ENCODE measurements at places on chromosomes 6 and 20.
A peak's percentile ranks its signal among the peaks of the same experiment; 100 is the strongest.

GRCh38 chr20:10474606-10475184, 39.6 kb downstream of the SLX4IP start:
- DNase-seq = peak; percentile 19

DNA sequence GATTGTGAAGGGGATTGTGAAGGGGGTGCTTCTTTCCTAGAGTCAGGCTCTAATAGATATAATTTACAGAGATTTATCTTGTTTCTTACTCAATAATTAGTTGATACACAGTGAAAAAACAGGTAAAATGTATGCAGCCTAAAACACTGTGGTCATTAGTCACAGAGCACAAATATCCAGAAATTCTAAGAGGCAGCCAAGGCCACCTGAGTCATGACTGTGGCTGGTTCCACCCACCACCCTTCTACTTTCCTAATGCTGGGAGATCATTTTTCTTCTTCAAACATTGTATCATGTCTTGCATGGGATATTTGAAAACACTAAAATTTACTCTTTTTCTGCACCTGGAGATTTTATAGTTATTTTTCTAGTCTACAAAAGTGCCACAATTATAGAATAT, 181.6 kb downstream of the OTOR start:
- peak; percentile 34 for DNase-seq

DNA sequence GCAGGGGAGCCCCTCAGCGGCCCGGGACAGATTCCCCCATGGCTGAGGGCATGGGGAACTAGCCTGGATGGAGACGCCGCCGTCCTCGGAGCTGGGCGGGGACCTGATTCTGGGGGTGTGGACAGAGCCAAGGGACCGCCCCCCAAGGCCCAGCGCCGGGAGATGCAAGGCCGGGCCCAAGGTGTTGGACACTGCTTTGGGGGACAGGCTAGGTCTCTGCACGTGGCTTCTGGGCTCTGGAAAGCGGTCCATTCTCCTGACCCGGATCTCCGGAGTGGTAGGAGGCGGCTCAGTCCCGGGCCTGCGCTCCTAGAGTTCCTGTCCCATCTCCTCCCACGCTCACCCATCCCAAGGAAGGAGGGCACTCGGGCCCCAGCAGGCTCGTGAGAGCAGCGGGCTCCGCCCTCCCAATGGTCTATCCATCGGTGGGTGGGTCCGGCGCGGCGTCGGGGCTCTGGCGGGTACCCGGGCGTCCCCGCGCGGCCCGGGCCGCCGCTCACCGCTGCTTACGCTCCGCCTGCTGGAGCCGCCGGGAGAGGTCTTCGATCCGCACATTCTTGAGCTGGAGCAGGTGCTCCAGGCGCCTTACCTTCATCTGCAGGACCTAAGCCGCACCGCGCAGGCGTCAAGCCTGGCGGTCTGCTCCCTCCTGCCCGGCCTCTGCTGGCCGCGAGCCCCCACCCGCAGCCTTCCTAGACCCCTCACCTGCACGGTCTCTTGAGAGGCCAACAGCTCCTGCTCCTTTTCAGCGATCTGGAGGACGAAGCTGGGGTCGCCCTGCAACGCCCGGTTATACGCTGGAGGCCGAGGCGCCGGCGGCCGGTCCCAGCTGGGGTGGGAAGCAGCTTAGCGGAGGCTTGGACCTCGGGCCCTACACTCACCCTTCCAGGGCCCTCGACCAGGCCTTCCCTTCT, 3.3 kb downstream of the SPEF1 start:
- DNase-seq = peak; percentile 46

DNA sequence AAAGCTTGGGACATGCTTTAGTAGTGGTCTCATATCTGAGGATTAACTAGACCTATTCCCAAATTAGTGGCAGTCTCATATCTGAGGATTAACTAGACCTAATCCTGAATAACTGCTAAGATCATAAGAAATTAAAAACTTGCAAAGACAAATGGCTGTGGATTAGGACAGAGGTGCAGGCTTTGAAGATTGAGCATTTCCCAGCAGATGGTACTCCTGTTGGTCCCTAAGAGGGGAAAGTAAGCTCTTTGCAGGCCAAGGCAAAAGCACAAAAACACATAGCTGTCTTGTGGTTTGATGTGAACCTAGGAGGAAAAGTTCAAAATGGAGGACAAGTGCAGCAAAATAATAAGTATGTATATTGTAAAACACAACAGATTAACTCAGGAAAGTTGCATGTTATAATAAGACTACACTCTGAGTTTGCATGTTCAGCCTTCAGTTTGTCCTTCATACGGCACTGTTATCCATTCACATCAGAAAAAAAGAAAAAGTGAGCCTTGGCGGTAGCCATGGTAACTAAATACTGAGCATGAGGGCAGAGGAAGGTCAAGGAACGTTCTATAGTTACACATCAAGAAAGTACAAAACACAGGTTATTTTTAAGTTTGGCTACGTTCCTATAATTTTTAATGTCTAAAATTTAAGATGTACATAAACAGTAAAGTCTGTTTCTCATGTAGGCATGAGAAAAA, 62.8 kb downstream of the FILIP1 start:
- DNase-seq = no peak

DNA sequence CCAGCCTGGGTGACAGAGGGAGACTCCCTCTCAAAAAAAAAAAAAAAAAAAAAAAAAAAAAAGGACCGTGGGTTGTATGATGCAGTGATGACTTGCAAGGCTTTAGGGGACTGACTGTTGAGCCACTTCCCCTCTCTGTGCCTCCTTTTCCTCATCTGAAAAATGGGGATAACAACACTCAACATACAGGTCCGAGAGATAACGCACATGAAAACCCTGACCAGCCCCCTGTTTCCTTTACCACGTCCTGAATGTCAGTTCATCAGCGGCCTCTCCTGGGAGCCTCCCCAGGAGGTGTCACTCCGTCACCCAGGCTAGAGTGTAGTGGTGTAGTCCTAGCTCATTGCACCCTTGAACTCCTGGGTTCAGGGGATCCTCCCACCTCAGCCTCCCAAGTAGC, 3.9 kb downstream of the SLA2 start:
- no peak for DNase-seq

DNA sequence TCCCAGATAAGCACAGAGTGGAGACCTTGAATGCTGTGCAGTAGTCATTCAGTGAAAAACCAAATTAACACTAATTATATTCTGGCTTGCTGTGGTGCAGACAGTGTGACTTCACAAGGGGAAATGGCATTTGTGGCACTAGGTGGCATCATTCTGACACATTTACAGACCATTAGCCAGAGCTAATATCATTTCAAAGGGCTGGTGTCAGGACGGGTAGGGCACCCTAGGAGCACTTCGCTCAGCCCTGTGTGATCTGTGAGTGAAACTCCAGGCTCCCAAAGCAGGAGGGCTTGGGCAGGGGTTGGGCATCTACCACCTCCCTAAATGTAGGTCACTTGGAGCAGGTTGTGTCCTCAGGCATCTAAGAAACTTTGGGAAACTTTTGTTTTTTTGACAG, 555.8 kb downstream of the PKHD1 start:
- DNase-seq = no peak

- DNase-seq = no peak
Observed at GRCh38 chr6:67433124-67433523, 1202.0 kb upstream of the ADGRB3 start.

DNA sequence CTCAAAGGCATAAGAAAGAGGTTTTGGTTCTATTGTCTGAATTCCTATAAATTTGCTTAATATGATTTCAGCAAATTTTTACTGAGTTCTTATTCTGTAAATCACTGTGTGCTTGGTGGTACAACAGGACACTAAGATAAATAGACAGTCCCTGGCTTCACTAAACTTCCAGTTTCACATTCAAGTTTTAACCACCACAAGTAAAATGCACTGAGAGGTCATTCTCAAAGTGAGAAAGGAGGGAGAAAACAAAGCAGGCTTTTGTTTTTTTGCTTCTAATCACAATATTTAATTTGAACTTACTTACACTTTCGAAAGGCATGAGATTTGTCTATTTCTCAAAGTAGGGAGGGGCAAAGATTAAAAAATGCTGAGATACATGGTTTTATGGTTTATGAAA, 445.7 kb downstream of the CDC5L start:
- DNase-seq = no peak

DNA sequence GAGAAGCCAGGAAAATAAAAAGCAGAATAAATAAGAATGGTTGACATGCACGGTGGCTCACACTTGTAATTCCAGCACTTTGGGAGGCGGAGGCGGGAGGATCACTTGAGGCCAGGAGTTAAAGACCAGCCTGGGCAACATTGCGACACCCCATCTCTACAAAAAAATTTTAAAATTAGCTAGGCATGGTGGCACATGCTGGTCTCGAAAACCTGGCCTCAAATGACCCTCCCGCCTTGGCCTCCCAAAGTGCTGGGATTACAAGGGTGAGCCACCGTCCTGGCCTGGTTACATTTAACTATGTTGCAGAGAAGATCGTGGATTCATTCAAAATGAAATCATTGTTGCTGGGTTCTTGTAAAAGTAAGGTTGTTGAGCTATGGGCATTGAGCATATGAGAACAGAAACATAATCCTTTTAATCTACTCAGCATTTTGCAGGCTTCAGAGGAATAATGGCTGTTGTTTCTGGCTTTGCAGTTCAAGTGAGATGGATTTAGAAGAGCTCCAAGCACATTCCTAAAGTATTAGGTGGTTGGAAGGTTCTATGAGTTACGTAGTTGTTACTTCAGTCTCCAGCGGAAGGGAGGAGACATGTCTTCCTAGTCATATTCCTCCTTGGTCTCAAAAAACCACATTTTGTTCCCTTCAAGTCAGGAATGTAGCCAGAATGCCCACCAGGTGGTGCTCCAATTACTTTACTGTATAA, 45.6 kb upstream of the RAB23 start:
- peak; percentile 100 for DNase-seq

- DNase-seq = no peak
Observed at GRCh38 chr20:49814057-49814694, 1.5 kb downstream of the SLC9A8 start.

DNA sequence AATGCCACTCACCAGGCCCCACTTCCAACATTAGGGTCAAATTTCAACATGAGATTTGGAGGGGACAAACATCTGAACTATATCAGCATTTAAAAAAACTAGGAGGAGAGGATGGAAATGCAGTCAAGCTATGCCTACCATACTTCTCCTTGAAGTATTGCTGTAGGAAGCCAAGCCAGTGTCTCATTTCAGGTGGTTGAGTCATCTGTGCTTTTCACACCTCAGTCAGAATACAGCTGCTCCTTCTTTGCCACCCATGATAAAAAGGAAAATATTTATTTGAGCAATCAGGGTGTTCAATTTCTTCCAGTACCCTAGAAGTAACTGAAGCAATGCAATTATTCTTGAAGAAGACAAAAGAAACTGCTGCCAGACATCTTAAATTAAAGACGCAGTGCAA, 47.0 kb upstream of the EEF1E1 start:
- DNase-seq = no peak

GRCh38 chr20:50728981-50729874, 2.2 kb upstream of the PARD6B start:
- peak; percentile 24 for DNase-seq

DNA sequence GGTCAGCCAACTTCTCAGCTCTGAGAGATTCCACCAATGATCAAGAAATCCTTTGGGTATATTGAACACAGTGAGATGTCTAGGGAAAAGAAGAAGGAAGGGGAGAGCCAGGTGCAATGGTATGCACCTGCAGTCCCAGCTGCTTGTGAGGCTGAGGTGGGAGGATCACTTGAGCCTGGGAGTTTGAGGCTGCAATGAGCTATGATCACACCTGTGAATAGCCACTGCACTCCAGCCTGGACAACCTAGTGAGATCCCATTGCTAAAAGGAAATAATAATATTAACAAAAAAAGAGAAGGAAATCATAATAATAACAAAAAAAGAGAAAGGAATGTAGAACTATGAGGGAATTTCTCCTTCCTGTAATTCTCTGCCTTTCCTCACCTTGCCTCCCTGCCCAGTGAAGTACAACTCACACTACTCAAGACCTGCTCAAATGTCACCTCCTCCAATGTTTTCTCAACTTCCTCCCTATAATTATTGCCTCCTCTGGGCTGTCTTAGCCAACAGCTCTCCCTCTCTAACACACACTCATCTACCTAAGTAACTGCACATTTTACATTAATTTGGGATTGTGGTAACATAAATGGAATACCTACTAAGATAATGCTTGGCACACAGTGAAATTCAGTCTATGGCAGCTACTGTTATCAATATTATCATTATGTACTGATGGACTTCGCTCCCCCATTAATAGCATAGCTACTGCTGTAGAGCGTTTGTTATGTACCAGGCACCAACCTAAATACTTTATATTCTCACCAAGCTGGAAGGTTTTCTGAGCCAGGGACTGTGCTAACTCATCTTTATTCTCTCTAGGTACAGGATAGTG, 103.6 kb downstream of the KIF13A start:
- DNase-seq = no peak

DNA sequence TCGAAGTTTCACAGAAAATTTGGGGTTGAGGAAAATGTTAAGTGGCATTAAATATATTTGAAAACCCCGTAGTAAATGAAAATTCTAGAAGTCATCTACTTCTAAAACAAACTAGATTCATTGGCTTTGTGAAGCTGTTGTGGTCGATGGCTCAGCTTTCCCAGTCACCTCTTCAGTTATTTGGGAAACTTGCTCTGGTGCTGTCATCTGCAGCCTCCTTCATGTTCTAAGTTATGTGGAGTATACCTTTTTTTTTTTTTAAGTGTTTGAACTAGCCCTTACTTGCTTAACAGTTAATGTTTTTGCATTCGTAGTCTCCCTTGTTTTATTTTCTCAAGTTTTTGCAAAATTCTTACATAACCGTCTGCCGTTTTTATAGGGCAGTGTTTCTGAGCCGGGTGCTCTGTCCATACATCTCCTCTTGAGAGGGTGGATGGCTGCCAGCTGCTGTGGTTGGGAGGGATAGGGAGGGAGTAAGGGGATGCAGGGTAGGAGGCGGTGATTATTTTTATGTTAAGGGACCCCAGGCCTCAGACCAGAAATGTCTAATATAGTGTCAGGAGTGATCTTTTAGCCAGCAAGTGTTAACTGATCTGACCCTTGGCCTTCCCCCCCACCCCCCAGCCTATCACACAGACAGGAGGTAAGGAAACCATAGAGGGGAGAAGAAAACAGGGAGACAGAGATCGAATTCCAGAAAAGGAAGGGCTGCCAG, 7.1 kb downstream of the RREB1 start:
- no peak for DNase-seq

GRCh38 chr20:32252189-32252588, 25.3 kb upstream of the KIF3B start:
- no peak for DNase-seq

GRCh38 chr6:50840811-50841192, 22.1 kb downstream of the TFAP2B start:
- DNase-seq = no peak

DNA sequence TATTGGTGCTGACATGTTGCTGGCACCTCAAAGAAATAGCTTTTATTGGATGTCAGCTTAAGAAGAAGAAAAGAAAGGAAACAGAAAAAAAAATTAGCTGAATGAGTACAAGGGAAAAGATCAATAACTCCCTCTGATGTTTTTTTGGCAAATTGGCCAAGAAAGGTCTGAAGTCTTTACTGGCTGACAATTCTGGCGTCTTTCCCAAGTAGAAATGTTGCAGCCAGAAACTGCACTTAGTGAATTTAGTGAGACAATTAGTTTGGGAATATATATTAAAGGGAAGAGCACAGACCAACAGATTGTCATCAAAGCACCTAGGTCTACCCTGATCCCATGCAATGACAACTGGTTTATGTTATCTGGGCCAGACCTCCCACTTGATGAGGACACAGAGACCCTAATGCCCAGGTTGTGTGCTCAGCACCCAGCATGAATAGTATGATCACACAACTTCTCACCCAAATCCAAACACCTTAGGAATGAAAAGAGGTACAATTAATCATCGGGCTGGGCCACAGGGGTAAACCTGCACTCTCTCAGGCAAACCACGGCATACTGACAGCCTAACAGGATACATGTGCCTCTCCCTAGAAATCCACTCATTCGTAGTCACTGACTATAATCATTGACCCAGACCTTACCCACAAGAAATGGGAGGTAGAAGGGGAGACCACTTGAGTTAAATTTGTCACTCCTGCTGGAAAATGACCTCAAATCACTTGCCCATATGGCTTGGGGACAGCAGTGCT, 612.3 kb upstream of the ARID1B start:
- no peak for DNase-seq
